Fibroblast of the aortic adventitia (primary cell): ENCODE measurements at places on chromosomes 1 and 21. TPM values are rescaled to one million over a fixed set of nuclear protein-coding genes. Genes with fewer than 3 reads are reported as not detected.

GRCh38 chr1:111192074-111192473, 8.4 kb downstream of the DENND2D start:
- DNase-seq = no peak

Gene SIK1
- total RNA-seq = 4.4 TPM in 1 of 2 replicates, not detected in the other

Gene RIIAD1
- total RNA-seq = 5.8 TPM in 1 of 2 replicates, not detected in the other

- DNase-seq = no peak
These were observed 58.7 kb downstream of the DIP2A start for GRCh38 chr21:46517361-46517760.

Gene LIX1L
- total RNA-seq = 50.8 and 73.3 TPM in 2 replicates

Gene SLC30A2
- total RNA-seq = not detected in 2 replicates

DNA sequence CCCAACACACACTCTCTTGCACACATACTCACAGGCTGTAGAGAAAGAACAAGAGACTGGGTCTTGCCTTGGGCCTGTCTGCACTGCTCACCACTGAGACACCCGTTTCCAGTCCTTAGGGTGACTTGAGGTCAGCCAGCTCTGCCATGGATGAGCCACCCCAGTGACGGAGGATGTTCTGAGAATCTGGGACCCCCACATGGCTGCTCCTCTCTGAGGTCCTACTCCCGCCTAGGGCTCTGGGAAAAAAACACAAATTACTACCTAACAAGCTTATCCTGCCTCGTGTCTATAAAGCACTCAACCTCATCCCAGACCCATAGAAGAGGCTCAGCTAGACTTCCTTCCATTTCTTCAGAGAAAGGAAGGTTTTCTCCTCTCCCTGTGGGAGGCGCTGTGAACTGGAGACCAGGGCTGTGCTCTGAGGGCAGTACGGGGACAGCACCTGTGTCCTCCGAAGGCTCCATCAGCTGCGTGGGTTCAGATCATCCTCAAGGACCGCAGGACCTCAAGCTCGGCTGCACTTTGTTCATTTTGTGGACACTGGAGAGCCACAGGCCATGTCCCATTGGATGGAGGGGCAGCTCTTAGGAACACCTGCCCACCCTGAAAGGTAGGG, 4.3 kb upstream of the CLEC20A start:
- no peak for DNase-seq

Gene TBX19
- total RNA-seq = 0.99 TPM in 1 of 2 replicates, not detected in the other

- DNase-seq = peak; percentile 85
These were observed 2.2 kb upstream of the CLCA2 start for GRCh38 chr1:86421601-86422280.

Gene OLIG2
- not detected in 2 replicates for total RNA-seq

GRCh38 chr1:154730259-154730658, 122.3 kb upstream of the ADAR start:
- peak; percentile 53 for DNase-seq

GRCh38 chr1:230816018-230816417, 52.3 kb downstream of the C1orf198 start:
- no peak for DNase-seq

Gene DLGAP3
- not detected in 2 replicates for total RNA-seq
